Activated CD4-positive, alpha-beta T cell treated with anti-CD3 and anti-CD28 coated beads for 36 hours (primary cell): ENCODE measurements at places on chromosomes 1 and 21. TPM values are rescaled to one million over a fixed set of nuclear protein-coding genes. Genes with fewer than 3 reads are reported as not detected.

The NCSTN gene
- 51.5 TPM for total RNA-seq

The CGN gene
- total RNA-seq = 1.4 TPM

The ERG gene
- total RNA-seq = 0.07 TPM

The NTMT2 gene
- not detected for total RNA-seq

The MAP10 gene
- total RNA-seq = 1.5 TPM

The NFYC gene
- 53.6 TPM for total RNA-seq

The ASCL5 gene
- total RNA-seq = 0.09 TPM

The SKI gene
- 34.0 TPM for total RNA-seq

The STIL gene
- 36.0 TPM for total RNA-seq

The CA6 gene
- 0.27 TPM for total RNA-seq

The ATP1A4 gene
- total RNA-seq = not detected

GRCh38 chr1:171715813-171716251 lies 26.0 kb downstream of the VAMP4 start:
- no peak for DNase-seq
- H3K4me3 ChIP-seq = no peak overlapping the region
- peaks cover 3% of the 10 kb centered on the region for H3K4me1 ChIP-seq
- H3K27ac ChIP-seq = no peak overlapping the region
- H3K27me3 ChIP-seq = no peaks in the 10 kb centered on the region

DNA sequence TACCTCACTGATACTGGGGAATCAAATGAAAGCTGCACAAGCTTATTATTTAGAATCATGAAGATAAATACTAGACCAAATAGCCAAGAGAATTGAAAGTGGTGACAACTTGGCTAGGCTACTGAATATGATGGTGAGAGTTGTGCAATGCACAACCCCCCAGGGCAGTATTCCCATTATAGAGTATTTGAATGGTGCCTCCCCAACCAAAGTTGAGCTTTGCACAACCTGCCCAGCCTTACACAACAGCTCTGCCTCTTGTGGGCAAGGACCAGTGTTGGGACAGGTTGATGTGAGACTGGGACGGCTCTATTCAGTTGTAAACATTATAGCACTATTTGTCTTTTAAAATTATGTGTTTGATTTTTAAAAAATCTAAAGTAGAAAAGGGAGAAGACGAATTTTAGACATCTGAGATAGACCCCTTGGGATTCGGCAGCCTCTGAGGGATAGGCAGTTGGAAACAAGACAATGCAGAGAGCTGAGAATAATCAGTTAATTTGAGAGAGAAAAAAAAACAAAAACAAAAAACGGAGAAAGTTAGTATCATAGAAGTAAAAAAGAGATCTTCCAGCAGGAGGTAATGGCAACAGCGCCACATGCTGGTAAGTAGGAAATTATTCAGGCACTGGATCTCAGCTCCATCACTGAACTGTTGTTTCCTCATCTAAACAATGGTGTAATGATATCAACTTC lies 91.0 kb upstream of the KCNA3 start:
- H3K36me3 ChIP-seq = no peaks in the 10 kb centered on the region
- peaks cover 6% of the 10 kb centered on the region for H3K27me3 ChIP-seq
- peaks cover 5% of the 10 kb centered on the region for H3K4me1 ChIP-seq

GRCh38 chr1:91616712-91617111 lies 116.1 kb downstream of the CDC7 start:
- H3K4me3 ChIP-seq = no peak overlapping the region
- H3K36me3 ChIP-seq = no peaks in the 10 kb centered on the region
- no peak for DNase-seq
- H3K27me3 ChIP-seq = no peaks in the 10 kb centered on the region
- H3K27ac ChIP-seq = no peak overlapping the region
- no peaks in the 10 kb centered on the region for H3K4me1 ChIP-seq

DNA sequence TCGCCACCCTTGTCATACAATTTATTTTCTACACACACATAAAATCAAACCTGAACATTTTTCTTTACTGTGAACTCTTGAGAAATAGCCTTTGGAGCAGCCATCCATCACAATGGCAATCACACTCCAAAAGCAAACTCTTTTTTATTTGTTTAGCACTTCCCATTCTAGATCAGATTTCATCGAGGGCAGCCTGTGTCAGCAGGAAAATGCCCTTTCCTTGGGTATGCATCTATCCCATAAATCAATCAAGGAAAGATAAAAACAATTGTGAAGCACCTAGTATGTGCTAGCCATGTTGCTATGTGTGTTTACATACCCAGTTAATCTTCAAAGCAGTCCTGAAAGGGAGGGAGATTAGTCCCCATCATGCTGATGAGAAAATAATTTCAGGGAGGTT lies 484.1 kb upstream of the USP24 start:
- no peak overlapping the region for H3K4me3 ChIP-seq
- H3K27me3 ChIP-seq = no peaks in the 10 kb centered on the region
- no peaks in the 10 kb centered on the region for H3K36me3 ChIP-seq
- DNase-seq = no peak
- H3K27ac ChIP-seq = no peak overlapping the region

- no peak for DNase-seq
- H3K27me3 ChIP-seq = no peaks in the 10 kb centered on the region
- H3K36me3 ChIP-seq = no peaks in the 10 kb centered on the region
- peaks cover 10% of the 10 kb centered on the region for H3K4me1 ChIP-seq
These were observed 229.9 kb downstream of the TTLL7 start for GRCh38 chr1:83769072-83769471.

DNA sequence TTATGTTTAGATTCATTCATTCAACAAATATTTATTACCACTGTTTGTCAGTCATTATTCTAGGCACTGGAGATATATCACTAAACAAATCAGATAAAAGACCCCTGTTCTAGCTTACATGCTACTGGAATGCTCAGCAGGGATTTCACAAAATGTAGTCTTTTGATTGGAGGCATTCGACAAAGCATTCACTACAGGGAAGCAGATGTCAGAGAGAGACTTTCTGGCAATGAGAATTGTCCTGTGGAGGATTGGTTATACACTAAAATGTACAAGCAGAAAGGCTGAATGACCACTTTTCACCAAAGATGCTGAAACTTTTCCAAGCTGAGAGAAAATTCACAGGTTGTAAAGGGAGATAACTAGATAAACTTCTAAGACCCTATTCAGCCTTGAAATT lies 57.7 kb downstream of the SCMH1 start:
- no peaks in the 10 kb centered on the region for H3K27me3 ChIP-seq
- no peak overlapping the region for H3K4me3 ChIP-seq
- H3K4me1 ChIP-seq = no peaks in the 10 kb centered on the region
- no peak overlapping the region for H3K27ac ChIP-seq

- no peak for DNase-seq
- no peak overlapping the region for H3K4me3 ChIP-seq
- no peaks in the 10 kb centered on the region for H3K27me3 ChIP-seq
- no peak overlapping the region for H3K27ac ChIP-seq
These were observed 17.9 kb downstream of the CSRP1 start for GRCh38 chr1:201488830-201489589.

- DNase-seq = no peak
- no peak overlapping the region for H3K4me3 ChIP-seq
- H3K27ac ChIP-seq = no peak overlapping the region
These were observed 34.3 kb upstream of the RAP1GAP start for GRCh38 chr1:21703318-21703963.

- no peak overlapping the region for H3K27ac ChIP-seq
- no peak for DNase-seq
- no peak overlapping the region for H3K4me3 ChIP-seq
- H3K36me3 ChIP-seq = no peaks in the 10 kb centered on the region
- peaks cover 9% of the 10 kb centered on the region for H3K27me3 ChIP-seq
- H3K4me1 ChIP-seq = peaks cover 44% of the 10 kb centered on the region
These were observed 30.5 kb upstream of the FASLG start for GRCh38 chr1:172628401-172628800.

DNA sequence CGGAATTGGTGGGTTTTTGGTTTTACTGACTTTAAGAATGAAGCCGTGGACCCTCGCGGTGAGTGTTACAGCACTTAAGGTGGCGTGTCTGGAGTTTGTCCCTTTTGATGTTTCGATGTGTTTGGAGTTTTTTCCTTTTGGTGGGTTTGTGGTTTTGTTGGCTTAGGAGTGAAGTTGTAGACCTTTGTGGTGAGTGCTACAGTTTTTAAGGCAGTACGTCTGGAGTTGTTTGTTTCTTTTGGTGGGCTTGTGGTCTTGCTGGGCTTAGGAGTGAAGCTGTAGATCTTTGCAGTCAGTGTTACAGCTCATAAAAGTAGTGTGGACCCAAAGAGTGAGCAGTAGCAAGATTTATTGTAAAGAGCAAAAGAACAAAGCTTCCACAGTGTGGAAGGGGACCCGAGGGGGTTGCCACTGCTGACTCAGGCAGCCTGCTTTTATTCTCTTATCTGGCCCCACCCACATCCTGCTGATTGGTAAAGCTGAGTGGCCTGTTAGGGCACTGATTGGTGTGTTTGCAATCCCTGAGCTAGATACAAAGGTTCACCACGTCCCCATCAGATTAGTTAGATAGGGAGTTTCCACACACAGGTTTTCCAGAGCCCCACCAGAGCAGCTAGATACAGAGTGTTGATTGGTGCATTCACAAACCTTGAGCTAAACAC lies 20.9 kb downstream of the HENMT1 start:
- H3K4me3 ChIP-seq = peak overlapping the region; percentile 11
- H3K27me3 ChIP-seq = no peaks in the 10 kb centered on the region
- H3K4me1 ChIP-seq = peaks cover 40% of the 10 kb centered on the region
- peak overlapping the region; percentile 59 for H3K27ac ChIP-seq
- H3K36me3 ChIP-seq = peaks cover 5% of the 10 kb centered on the region

DNA sequence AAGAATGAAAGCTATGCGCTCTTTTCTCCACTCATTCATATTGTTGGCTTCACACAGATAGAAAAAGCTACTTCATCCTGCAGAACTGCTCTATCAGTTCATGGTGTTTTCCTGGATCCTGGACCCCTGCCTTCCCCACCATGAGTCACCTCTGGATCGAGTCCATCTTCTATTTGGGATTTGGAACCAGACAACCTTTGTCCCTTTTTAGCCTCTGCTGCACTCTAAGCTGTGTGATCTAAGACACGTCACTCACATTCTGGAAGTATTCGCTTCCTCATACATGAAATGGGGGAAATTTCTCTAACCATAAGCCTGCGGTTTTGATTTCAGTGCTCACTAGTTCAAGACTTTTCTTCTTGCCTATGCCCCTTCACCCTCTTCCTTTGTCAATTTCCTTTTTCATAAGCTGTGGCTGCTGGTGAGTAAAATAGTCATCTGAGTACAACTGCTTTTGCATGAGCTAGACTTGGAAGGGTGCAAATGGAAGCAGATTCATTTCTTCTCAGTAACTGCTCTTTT lies 14.1 kb upstream of the DEGS1 start:
- peak overlapping the region; percentile 55 for H3K27ac ChIP-seq
- H3K27me3 ChIP-seq = no peaks in the 10 kb centered on the region
- peak; percentile 29 for DNase-seq
- H3K4me1 ChIP-seq = peaks cover 36% of the 10 kb centered on the region
- peak overlapping the region; percentile 14 for H3K4me3 ChIP-seq

GRCh38 chr1:14602136-14602535 lies 3.7 kb downstream of the KAZN start:
- H3K36me3 ChIP-seq = no peaks in the 10 kb centered on the region
- H3K27me3 ChIP-seq = peaks cover 34% of the 10 kb centered on the region
- H3K27ac ChIP-seq = no peak overlapping the region

DNA sequence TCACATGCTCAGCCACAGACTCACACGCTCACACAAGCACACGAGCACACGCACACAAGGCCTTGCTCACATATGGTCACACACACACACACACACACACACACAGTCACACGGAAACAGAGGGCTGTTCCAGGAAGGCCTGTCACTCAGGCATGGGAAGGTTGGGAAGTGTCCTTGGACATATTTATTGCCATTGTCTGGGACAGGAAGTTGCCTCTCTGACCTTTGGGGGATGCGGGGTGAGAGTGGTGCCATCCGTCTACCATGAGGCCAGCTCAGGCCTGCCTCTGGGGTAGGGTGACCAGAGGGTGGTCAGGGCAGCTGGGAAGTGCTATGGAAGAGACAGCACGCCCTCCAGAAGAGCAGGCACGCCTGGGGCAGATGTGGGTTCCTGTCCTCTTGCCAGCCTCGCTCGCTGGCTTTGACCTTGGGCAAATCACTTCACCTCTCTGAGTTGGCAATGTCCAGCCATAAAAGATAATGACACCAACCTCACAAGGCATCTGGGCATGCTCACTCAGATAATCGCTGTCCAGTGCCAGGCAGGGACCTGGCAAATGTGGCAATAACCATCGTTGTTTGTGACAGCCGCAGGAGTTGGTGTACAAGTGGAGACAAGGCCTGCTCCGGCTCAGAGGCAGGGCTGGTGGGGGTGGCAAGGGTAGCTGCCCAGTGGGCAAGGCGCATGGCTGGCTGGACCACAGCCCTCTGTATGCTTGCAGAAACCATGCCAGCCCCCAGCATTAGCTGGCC lies 8.0 kb upstream of the GUCA2A start:
- H3K4me1 ChIP-seq = no peaks in the 10 kb centered on the region
- DNase-seq = no peak
- no peak overlapping the region for H3K27ac ChIP-seq
- peaks cover 3% of the 10 kb centered on the region for H3K27me3 ChIP-seq
- peaks cover 3% of the 10 kb centered on the region for H3K36me3 ChIP-seq

- H3K27me3 ChIP-seq = no peaks in the 10 kb centered on the region
- no peaks in the 10 kb centered on the region for H3K4me1 ChIP-seq
- no peak overlapping the region for H3K4me3 ChIP-seq
These were observed 8.3 kb upstream of the KANK4 start for GRCh38 chr1:62327360-62328055.

DNA sequence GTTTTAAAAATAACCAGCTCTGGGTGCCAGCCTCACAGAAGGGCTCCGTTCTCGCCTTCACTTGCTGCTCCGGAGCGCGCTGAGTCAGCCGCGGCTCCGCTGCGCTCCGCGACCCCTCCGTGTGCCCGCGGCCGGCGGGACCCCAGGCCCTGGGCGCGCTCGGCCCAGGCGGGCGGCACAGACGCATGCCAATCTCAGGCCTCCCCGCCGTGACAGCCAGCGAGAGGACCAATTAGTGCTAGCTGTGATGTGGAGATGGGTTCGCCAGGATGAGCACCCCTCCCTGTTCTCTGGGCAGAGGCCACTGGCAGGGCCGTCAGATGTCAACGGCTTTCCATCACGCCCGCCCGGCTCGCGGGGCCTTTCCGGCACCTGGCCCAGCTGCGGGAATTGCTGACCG lies 293.8 kb downstream of the SPATA17 start:
- no peak for DNase-seq
- H3K36me3 ChIP-seq = no peaks in the 10 kb centered on the region
- H3K27me3 ChIP-seq = peaks cover 17% of the 10 kb centered on the region
- H3K4me3 ChIP-seq = no peak overlapping the region
- no peaks in the 10 kb centered on the region for H3K4me1 ChIP-seq
